ENCODE measurements at places on chromosomes 7 and 10.

DNA sequence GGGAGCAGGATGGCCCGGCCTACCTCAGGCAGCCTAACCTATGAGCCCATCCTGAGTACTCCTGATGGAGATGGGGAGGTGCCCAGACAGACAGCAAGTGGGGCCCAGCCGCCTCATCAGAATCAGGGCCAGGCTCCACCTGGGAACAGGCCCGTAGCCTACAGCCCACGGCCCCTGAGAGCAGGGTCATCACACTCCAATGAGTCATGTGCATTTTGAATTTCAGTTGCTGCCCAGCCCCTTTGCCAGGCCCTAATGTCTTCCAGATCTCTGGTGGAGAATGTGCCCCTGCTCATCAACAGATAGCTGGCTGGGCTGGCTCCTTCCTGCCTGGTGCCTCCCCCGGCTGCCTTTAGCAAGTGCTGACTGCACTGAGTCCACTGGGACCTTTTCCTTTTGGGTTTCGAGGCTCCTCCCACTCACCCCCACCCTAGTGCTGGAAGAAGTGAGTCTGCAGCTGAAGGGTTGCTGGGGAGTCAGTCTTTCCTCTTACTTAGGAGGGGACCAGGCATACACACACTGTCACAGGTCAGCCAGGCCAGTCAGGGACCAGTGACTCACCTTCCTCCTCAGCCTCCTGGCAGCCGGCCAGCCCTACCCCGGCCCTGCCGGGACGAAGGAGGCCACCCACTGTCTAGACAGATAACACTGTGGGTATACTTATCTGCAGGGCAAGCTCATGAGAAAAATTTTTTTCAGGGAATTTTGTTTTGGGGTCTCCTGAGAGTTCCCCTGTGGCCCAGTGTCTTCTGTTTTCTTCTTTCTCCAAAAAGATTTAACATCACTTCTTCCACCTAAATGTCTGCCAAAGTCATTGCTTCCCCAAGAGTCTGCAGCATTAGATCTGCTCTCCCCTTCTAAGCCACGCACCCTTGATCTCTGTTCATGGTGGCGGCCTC, 9.1 kb upstream of the ASIC3 start:
- peak; percentile 68 for DNase-seq

GRCh38 chr10:22833781-22834180, 94.1 kb upstream of the ARMC3 start:
- no peak for DNase-seq

- no peak for DNase-seq
Measured at GRCh38 chr7:22316914-22317313, 40.0 kb downstream of the RAPGEF5 start.

- no peak for DNase-seq
Measured at GRCh38 chr10:86712317-86712707, 44.0 kb downstream of the LDB3 start.

- no peak for DNase-seq
Measured at GRCh38 chr10:74924251-74924963, 98.0 kb downstream of the KAT6B start.

- no peak for DNase-seq
Measured at GRCh38 chr10:97939446-97939990, 89.9 kb downstream of the GOLGA7B start.

- DNase-seq: no peak
Measured at GRCh38 chr7:134900166-134900982, 85.9 kb upstream of the AGBL3 start.

DNA sequence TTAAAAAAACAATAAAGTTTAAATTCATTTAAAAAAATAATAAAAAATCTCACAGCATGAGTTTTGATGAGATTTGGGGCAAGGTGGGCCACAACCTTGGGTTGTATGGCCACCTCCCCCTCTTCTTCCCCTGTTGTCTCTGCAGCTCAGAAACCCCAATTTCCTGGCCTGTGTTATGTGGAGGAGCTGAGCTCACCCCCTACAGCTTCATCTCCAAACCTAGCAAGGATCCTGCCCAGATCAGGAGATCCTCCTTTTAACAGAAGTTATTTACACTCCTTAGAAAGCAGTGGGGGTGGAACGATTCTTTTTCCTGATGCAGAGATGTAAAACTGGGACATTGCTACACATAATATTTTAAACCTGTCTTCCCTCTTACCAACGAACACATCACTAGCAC, 6.9 kb upstream of the SH2D4B start:
- DNase-seq: no peak

DNA sequence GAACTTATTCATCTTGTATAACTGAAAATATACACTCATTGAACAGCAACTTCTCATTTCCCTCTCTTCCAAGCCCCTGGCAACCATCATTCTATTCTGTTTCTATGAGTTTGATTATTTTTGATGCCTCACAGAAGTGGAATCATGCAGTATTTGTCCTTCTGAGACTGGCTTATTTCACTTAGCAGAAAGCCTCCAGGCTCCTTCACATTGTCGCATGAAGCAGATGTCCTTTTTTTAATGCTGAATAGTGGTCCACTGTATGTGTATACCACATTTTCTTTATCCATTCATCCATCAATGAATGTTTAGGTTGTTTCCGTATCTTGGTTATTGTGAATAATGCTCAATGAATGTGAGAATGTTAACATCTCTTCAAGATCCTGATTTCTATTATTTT, 238.2 kb upstream of the KLF14 start:
- DNase-seq: no peak

DNA sequence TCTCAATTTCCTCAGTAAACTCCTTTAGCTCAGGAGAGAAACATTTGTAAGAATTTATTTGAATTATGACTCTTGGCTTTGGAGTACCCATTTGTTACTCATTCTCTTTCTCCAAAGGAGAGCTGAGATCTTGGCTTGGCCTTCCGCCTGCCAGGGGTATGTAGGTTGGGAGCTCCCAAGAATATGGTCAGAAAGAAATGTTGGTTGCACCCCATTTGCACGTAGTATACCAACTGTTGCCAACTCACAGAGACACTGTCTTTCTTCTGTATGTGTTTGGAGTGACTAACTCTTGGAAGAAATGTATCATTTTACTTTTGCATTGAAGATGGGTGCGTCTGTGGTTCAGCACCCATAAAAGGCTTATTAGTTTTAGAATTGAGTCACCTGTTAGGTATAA, 708.5 kb upstream of the SORCS1 start:
- no peak for DNase-seq

DNA sequence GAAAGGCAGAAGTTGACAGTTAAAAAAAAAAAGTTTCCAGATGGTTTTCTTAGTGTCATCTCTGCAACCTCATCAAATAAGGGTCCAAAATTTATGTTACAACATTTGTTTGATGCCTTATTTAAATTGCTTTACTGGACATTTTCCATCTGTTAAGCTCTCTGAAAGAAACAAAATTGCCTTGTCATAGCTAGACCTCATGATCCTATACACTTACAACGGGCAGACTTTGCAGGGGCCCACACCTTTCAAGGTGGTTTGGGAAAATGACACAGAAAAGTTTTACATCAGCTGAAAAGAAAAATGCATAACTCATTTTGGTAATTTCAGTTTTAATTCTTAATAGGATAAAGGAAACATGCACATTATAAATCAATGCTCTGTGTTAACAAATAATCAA, 1.4 kb upstream of the TES start:
- no peak for DNase-seq

DNA sequence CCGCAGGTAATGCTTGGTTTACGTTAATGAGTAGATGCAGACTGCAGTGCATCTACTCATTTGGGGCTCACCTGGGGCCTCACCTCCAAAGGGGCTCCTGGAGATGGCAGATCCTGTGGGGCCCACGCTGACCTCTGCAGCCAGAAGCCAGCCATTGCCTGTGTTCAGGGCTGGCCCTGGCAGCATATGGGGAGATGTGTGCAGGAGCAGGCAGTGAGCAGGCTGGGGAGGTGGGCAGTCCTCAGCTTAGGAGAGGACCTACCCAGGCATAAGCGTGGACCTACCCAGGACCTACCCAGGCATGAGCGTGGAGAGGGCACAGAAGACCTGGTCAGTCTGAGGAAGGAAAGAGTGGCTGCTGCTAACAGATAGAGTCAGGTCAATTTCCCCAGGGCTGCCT, 178.5 kb downstream of the PTPRN2 start:
- no peak for DNase-seq

DNA sequence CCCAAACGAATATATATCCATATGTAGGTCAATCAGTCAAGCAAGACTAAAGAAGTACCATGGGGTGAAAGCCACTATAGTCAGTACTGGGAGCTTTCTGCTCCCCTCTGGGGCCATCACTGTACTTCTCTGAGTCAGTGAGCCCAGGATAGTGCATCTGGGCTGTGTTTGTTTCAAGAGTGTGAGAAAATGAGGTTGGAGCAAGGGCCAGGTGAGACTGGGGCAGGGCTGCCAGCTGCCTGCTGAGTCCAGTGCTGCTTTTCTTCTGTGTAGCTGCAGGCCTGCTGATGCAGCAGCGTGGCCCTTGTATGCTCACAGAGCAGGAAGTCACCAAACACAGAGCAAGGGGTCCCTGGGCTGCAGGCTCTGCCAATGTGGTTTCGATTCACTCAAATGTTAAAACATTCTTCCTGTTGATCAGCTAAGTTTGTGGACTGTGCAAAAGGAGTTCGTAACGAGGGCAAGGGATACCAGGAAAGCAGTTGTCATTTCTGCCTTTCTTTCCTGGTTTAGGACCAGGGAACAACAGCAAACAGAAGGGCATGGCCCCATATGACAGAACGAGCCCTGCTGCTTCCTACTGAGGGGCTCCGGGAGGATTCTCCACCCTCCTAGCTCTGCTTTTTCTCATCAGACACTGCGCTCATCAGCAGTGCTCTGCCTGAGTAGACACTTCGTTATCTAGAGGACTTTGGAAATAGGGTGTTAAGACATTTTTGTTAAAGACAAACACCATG, 65.4 kb upstream of the TNS3 start:
- no peak for DNase-seq

DNA sequence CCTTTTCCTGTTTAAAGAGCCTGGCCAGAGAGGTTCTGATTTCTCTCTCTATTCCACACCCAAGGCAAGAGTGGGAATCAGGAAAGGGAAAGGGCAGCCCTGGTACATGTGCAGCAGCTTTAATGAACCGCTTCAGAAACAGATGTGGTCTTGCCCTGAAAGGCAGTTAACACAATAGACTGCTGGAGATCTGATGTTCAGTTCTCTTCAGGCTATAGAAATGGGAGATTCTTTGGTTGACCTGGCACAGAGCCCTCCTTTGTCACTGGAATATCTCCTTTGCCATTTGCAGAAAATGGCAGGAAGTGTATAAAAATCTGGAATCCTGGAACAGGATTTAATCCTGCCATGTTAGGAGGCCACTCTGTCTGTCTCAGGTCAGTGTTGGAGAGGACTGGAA, 36.3 kb upstream of the EXOC6 start:
- no peak for DNase-seq

- no peak for DNase-seq
Measured at GRCh38 chr7:107785170-107785569, 17.9 kb downstream of the SLC26A3 start.

DNA sequence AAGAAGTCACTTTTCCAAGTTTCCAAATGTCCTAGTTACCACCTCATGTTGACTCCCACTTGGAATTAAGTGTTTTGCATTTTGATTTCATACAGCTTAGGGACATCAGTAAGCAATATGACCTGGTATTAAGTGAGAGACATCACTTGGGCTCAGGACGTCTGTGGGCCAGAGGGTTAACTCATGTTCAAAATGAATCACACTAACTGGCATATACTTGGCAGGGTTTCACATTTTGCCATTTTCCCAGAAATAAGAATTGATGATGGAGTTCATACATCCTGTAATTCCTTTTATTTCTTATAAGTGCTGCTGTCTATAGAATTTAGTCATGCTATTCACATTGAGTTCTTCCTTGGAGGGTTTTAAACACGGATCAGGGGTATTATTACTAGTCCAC, 516.5 kb downstream of the PHTF2 start:
- DNase-seq: no peak

GRCh38 chr10:78170026-78170475, 136.4 kb downstream of the RPS24 start:
- DNase-seq: no peak

- DNase-seq: no peak
Measured at GRCh38 chr7:2959828-2960599, 83.7 kb downstream of the CARD11 start.

DNA sequence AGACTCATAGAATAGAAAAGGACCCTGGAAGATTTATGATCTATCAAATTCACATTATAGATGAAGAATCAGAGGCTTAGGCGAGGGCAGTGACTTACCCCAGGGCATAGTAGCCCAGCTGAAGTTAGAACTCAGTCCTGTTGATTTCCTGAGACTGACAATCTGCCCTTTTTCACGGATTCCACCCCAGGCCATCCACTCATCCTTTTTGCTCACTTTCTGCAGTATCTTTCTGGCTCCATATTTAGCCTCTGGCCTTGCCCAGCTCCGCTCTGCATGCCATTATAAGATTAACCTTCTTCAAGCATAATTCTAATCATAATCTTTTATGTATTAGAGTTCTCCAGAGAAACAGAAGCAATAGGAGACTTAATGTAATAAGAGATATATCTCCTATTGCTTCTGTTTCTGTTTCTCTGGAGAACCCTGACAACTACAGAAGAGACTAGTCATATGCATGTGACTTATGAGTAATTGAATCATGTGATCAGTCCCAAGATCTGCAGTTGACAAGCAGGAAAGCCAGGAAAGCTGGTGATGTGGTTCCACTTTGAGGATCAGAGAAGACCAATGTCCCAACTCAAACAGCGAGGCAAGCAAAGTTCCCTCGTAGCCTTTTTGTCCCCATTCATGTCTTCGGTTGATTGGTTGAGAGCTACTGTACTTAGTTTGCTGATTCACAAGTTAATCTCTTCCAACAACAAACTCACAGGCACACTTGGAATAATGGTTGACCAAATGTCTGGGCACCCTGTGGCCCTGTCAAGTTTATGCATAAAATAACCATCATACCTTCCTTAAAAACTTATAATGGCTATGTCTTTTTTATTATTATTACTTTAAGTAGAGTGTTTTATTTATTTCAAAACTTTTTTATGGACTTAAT, 412.1 kb downstream of the SUGCT start:
- no peak for DNase-seq

GRCh38 chr7:361680-362401, 71.9 kb downstream of the FOXL3 start:
- DNase-seq: no peak

DNA sequence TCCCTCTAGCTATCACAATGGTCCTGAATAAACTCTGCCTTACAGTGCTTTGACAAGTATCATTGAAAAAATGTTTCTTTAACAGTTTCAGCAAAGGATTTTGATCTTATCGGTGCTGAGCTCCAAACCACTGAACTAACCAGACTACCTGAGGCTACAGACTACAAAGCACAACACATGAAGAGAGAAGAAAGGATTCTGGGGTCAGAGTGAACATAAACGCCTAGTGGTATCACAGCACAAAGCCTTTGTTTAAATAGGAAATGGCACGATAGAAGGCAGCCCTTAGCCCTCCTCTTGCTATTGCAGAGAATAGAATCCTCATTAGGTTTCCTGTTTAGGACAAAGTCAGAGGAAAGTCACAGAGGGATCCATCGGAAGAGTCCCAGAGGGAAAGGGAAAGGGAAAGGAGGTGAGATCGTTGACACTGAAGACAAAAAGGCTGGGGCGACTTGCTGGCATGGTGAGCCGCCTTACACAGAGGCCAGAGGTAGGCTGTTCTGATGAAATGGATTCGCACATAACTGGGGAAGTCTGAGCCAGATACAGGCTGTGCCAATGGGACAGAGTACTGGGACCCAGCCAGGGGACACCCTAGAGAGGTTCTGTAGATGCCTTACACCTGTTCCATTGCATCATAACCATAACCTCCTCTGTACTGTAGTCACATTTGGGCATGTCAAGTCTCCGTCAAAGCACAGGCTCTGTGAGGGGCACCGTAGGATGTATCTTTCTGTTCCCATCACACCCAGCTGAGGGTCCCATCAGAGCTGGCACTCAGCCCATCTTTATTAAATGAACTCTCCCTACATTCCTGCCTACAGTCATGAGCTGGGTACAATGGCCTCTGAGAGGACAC, 71.5 kb downstream of the XPNPEP1 start:
- no peak for DNase-seq
